Stimulated activated CD4-positive, alpha-beta T cell treated with anti-CD3 and anti-CD28 coated beads, Interleukin-15, amount 100 ng/mL, for 24 hours (primary cell): ENCODE measurements at places on chromosomes 7 and 10.

DNA sequence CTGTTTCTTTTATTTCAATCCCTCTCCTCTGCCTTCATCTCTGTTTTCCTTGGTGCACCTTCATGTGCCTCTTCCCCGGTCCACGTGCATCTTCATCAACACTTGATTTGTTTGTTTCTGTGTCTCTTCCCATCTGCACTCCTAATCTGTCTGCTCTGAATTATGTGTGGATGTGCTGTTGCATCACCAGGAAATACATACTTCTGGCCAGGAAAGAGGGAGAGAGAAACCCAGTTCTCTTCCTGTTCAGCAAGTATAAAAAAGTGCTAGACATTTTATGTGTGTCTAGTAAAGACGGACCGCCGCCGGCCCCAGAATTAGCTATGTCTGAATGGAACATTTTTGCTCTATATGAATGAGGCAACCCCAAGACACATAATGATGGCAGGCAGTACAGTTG lies 93.8 kb downstream of the CALD1 start:
- no peak for DNase-seq

DNA sequence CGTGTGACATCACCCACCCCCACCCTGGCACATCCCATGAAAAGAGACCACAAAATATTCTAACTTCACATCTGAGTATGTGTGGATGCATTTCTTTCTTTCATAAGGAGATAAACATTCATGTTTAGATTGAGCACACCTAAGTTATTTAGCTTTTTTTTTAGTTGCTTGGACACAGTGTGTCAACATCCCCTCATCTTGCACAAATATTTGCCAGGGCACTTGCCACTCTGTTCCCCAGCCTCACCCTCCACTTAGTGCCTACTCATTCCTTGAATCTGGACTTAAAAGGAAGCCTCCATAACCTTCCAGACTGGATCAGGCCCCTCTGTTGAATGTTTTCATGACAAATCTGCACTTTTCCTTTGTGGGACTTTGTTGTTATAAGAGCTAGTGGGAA lies 338.9 kb upstream of the IGFBP3 start:
- DNase-seq: no peak

GRCh38 chr7:3140834-3141233 lies 97.2 kb upstream of the CARD11 start:
- no peak for DNase-seq

DNA sequence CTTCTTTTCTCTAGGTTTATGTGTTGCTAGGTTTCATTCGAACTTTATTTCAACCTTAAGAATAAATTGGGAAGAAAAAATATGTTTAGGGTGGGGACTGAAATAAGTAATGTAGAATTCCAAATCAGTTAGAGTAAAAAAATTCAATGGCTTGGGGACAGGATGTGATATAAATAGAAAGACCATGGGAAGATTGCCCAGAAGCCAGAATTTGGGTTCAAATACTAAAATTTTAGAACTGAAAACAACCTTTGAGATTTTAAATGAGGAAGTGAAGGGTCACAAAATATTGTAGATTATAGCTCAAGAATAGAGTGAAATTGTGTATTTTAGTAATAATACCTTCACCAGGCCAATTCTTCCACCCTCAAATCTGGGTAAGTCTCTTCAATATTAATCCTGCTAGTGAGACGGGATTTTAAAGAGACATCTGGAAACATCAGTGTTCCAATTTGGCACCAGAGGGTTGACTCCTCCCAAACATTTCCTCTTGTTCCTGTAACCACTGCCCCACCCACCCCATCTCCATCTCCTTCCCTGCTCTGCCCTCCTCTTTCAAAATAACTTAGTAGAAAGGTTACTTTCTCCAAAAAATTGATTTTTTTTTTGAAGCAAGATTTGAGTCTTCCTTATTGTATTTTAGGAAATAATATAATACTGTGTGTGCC lies 51.3 kb upstream of the FAM3C start:
- DNase-seq: no peak

- DNase-seq: no peak
Observed at GRCh38 chr7:70614237-70615045, 517.5 kb upstream of the GALNT17 start.

- no peak for DNase-seq
Observed at GRCh38 chr7:71389976-71390375, 258.0 kb downstream of the GALNT17 start.

DNA sequence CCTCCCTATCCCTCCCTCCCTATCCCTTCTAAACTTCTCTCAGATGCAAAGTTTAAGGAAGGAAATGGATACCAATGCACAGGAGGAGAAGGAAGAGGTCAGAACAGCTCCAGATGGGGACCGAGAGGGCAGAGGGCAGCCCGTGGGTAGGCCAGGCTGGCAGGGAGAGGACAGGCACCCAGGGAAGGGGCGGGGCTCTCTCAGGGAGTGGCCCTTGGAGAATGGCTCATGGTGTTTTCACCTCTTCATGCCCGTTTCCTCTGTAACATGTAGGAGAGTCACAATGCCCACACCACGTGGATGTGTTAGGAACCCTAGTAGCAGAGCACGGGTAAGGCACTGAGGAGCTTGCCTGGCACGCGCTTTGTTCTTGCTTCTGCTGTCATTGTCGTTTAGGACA lies 264.5 kb downstream of the CELF2 start:
- DNase-seq: no peak

- DNase-seq: no peak
Observed at GRCh38 chr10:113187063-113187777, 237.2 kb downstream of the TCF7L2 start.

DNA sequence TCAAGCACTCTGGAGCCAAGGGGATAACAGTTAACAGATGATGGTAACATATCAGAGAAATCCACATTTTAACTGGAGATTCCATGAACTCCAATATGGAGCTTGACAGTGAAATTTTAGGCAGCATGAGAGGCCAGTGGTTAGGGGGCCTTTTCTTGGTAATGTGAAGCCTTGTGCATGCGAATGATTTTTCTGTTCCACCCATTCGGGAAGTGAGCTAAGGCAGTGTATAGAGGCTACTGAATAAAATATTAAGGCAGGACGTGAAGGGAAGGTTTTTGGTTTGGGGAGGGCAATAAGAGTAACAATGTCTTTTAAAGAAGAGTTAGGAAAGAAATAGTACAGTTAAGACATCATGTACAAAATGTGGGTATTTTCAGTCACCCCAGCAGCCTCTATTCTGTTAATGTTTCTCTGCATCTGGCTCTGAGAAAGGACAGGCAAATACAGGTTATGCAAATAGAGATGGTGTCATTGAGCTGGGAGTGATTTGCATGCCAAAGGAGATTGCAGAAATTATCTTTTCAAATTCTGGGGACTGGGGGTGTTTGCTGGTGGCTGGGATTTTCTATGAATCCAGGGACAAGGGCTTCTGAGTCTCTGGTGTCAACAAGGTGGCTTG lies 6.8 kb upstream of the TAS2R60 start:
- no peak for DNase-seq

GRCh38 chr10:43946445-43946844 lies 297.8 kb upstream of the ZNF32 start:
- no peak for DNase-seq

- DNase-seq: no peak
Observed at GRCh38 chr7:12929476-12930140, 242.2 kb downstream of the ARL4A start.

DNA sequence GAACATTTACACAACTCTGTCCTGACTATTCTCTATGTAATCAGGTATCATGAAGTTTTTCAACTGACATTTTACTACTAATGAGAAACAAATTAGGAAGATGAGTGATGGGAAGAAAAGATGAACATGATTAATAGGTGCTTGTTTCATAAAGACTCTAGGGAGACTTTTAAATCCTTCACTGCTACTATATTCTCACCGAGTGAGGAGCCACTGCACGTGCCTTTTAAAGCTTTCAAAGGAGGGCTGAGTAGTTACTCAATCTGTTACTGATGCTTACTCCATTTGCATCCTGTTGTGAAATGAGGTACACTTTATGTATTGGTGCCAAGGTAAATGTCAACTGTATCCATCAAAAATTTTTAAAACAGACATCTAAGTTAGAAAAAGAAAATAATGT lies 1.3 kb upstream of the COMMD3 start:
- no peak for DNase-seq

- no peak for DNase-seq
Observed at GRCh38 chr10:133048926-133049325, 38.8 kb upstream of the ADGRA1 start.

DNA sequence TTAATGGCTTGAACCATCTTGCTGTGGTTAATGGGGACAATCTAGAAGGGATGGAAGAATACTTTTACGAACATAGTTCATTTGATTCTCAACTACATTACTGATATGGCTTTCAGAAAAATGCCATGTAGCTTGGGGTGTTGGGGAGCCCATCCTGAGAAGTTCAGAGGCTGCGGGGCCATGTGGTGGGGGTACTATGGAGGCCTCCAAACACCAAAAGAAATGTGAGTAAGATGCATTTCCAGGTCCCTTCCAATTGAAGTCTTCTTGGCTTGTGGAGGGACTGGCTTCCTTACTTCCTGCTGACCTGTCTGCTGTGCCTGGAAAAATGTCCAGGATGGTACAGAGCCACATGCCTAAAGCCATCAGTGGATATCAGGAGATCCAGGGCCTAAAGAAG lies 1.6 kb upstream of the MBL2 start:
- DNase-seq: no peak

DNA sequence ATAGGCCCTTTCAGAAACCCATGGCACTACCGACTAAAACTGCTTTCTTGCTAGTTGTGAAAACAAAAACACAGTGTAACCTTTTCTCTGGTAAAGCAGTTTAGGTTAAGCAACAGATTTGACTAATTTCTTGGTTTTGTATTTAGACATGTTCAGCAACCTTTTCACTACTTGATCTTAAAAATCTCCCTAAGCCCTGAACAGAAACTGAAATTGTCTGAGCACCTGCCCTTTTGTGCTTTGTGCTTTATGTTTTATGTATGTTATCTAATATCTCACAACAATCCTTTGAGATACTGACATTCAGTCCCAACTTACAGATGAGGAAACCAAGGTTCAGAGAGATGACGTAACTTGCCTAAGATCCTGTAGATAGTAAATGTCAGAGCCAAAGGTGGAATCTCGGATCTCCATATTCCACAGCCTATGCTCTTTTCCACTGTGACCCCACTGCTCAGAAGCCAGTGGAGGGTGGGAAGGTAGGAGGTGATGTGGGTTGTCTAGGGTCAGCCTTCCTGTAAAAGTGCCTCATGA lies 146.6 kb downstream of the LCOR start:
- DNase-seq: peak; percentile 12

GRCh38 chr10:11569471-11569870 lies 42.0 kb downstream of the USP6NL start:
- no peak for DNase-seq

- no peak for DNase-seq
Observed at GRCh38 chr10:71237843-71238623, 25.7 kb downstream of the UNC5B start.

- no peak for DNase-seq
Observed at GRCh38 chr10:122376364-122376961, 2.0 kb downstream of the PLEKHA1 start.

DNA sequence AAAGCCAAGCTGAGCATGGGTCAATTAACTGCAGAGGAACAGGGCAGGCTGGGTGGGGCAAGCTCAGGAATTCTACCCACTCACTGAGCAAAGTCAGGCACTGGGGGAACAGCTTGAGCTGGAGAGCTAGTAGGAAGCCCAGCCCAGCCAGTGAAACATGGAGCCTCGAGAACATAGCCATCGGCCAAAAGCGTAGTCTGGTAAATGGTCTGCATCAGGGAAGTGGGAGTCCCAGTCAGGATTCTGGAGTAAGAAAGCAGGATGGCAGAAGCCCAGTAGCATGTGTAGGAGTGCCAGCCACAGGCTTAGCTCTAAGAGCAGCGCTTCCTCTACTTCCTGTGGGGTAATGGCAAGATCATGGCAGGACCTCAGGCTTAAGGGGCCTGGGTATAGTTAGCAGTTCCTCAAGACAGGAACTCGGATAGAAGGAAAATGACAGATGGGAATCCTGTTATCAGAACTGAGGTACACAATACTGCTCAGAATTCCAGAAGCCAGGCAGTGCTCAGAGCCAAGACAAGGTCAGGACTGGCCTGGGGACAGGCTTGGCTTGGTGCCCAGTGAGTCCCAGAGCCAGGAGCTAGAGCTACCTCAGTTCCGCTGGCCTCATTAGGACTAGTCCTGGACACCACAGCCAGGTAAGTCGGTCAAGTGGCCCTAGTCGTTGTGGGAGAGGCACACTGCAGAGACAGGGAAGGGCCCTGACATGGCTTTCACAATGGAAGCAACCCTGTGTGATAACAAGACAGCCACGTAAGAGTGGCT lies 65.4 kb upstream of the MXI1 start:
- DNase-seq: no peak

DNA sequence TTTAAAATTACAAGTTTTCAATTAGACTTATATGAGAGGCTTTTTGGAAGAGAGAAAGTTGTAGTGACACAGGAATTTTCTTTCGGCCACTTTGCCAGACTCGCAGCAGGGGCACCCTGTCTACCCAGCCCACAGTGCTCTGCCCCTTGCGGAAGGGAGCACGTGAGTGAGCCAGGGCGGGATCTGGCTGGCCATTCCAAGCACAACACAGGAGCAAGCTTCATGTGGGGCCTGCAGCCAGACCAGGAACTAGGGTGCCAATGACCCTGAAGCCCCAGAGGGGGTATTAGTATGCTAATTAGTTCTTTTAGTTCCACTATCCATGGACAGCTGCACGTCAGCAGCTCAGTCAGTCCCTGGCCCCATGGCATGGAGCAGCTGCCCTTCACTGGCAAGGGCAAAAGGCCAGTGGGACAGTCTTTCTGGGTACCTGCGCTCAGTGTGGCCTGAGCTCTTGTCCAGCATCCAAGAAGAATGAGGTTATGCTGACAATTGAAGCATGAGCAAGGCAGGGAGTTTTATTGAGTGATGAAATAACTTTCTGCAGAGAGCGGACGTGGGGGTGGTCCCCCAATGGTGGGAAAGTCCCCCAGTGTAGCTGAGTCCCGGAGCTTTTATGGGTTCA lies 251.1 kb upstream of the CSTF2T start:
- no peak for DNase-seq

GRCh38 chr10:85045046-85045445 lies 716.7 kb downstream of the CCSER2 start:
- DNase-seq: no peak

DNA sequence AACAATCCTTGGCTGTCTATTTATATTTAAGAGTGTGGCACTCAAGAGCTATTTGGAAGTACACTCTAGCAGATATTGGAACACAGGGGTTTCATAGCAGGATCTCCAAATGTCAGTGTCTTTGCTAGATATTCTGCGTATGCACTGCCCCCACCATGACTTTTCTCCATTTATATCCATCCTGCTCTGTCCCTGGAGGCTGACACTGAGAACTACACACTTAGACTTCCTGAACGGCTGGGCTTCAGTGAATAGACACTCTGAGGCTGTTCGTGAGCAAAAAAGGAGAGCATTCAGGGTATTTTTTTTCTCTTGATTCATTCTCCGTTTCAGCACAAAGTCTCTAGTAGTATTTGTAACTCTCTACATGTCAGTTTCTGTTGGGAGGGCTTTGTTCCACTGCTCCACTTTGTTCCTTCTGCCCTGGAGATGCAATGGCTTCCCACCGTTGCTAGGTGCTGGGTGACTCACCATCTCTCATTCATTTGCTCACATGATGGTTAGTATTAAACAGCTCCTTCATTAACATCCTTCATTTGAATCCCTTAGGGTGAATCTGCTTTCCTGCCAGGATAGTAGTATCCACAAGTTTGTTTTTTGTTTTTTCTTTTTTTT lies 155.9 kb upstream of the SLC13A1 start:
- no peak for DNase-seq

GRCh38 chr7:106080300-106080987 lies 31.7 kb downstream of the SYPL1 start:
- no peak for DNase-seq
